ENCODE measurements at places on chromosomes 4 and X.

DNA sequence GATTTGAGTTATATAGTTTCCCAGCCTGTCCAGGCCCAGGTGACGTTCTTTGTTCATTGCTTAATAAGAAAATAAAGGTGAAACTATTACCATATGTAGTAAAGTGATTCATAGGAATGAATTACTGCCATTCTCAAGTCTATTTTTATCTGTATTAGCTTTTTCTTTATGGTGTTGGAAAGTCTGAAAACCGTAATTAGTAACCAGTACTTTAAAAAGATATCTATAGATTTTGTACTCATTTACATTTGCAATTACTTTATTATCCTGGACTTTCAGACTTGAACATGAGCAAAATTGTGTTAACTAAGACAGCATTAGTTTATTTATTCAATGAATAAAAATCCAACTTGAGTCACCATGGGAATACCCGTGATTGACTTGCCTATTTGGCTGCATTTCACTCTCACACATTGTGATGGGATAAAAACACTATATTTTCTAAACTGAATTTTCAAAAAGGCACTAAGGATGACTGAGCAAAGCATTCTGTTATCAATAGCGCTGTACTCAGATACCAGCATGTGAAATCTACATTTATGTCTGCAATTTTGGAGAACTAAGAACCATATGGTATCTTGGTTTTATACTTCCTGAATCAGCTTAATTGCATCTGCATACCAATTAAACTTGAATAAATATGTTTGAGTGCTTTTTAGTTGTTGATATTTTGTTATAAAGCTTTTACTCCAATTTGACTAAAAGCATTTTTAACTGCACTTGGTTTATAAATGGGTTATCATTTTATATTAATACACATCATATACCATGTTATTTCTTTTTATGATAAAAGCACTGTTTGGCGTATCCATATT lies 154.6 kb downstream of the CCSER1 start:
- no peak for DNase-seq

DNA sequence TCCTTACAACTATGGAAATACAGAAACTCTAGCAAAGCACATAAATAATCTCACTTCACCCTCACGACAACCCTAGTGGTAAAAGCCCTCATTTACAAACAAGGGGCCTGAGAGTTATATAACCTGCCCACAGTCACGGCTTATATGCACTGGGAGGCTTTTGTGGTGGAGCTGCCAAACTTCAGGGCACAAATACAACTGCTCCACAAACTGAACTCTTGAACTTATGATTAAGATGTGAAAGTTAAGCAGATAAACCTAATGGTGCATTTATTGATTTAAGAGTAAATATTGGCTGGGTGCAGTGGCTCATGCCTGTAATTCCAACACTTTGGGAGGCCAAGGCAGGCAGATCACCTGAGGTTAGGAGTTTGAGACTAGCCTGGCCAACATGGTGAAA lies 19.0 kb downstream of the SLC2A9 start:
- DNase-seq = no peak

DNA sequence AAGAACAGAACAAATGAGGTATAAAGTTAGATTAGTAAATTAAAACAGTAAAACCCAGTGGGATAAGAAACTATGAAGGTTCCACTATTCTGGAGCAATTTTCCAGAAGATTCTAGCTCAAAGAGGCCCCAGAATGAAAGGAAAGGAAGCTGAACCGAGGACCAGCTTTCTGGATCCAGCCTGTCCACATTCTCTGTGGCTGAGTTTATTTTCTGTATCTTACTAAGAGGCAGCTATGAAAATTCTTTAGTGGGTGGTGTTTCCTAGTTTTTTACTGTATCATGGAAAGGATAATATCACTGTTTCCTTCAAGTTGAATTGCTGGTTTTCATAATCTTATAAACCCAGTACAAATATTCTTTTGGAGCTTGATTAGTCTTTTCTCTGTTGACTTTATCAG lies 11.8 kb downstream of the DAPP1 start:
- DNase-seq = no peak

- peak; percentile 74 for DNase-seq
Observed at GRCh38 chr4:155629183-155629825, 37.3 kb upstream of the GUCY1A1 start.

DNA sequence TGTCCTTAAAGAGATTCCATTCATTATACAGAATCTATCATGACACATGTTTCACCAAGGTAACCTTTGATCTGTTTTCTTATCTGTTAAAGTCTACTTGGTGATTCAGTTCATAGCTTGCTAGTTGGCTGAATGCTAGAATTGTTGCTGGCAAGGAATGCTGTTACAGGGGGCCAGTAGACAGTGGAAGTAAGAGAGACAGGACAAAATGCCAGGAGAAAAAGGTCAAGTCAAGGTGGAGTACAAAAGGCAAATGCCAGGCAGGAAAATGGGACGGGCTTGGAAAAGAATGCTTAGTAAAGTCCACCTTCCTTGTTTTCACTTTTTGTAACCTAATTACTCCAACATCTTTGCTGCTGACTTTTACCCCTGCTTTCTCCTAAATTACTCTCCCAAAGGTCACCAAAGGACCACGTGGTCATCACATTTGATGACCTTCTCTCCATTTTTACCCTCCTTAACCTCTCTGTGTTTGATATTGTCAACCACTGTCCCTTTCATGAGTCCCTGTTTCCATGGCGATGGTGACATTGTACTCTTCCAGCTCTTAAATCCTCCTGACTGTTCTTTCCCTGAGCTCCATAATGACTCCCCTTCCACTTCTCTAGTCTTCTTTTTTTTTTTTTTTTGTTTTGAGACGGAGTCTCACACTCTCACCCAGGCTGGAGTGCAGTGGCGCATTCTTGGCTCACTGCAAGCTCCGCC lies 24.5 kb upstream of the TAPT1 start:
- DNase-seq = peak; percentile 88

GRCh38 chr4:72911316-72911715 lies 158.2 kb downstream of the COX18 start:
- no peak for DNase-seq

- peak; percentile 63 for DNase-seq
Observed at GRCh38 chrX:2552621-2553201, 51.9 kb upstream of the DHRSX start.

DNA sequence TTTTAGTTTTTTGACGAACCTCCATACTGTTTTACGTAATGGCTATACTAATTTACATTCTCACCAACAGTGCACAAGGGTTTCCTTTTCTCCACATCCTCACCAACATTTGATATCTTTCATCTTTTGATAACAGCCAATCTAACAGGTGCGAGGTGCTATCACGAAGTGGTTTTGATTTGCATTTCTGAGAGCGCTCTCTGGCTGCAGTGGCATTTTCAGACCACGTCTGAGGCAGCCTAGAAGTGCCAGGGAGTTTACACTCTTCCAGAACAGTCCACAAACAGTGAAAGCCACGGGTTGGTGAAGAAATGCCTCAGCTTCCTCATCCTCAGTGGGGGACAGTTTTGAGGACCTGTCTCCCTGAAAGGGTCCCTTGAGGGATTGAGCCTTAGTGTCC lies 471.0 kb downstream of the BCOR start:
- DNase-seq = no peak

- DNase-seq = no peak
Observed at GRCh38 chrX:71919886-71920285, 9.2 kb downstream of the NHSL2 start.

GRCh38 chr4:116027311-116027710 lies 913.9 kb upstream of the NDST4 start:
- no peak for DNase-seq

DNA sequence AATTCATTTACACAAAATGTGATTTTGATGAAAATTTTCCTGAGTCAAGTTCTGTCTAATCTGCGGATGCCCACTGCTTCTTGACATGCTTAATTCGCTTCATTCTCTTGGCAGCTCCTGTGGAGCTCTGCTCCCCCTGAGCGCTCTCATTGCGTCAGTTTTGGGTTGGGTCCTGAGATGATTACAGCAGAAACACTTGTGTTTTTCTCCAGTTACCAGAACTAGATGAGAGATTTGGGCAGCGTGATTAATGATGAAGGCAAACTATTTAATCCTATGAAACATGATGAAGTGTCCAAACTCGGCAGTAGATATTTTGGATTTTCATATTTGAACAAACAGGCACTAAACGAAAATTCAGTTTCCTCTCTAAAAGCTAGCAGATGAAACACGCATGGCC lies 4.2 kb upstream of the CXCL1 start:
- no peak for DNase-seq

DNA sequence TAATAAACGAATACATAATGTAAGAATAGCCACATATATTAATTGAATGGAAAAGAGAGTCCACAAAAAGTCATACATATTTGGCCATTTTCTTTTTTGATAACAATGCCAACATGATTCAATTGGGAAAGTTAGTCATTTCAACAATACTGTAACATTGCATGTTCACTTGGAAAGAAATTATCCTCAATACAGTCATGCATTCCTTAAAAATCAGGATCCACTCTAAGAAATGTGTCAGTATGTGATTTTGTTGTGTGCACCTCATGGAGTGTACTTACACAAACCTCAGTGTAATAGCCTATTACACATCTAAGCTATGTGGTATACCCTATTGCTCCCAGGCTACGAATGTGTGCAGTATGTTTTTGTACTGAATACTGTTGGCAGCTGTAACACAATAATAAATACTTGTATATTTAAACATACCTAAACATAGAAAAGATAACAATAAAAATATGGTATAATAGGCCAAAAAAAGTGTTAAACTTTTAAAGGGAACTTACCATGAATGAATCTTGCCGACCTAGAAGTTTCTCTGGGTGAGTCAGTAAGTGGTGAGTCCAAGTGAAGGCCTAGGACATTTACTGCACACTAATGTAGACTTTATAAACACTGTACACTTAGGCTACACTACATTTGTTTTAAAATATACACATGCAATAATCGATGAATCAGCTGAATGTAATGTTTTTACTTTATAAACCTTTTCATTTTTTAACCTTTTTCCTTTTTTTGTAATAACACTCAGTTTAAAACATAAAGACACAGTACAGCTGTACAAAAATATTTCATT lies 806.8 kb downstream of the PCDH18 start:
- no peak for DNase-seq

- no peak for DNase-seq
Observed at GRCh38 chr4:152947311-152947710, 11.2 kb downstream of the FHDC1 start.

DNA sequence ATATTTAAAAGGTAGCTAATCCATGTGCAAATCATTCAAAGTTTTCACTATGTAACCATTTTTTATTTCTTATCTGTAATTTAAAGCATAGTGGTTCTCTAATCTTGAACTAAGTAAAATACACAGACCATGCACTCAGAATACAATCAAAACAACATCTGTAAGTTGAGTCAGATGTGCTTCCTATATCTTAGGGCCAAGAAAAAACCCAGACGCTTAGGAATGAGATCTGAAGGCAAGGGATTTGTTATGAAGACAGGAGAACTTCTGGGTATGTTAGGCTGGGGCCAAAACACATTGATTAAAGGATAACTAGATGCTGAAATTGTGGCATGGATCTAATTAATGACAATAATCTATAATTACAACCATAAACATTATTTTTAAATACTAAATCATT lies 120.3 kb downstream of the PDE5A start:
- no peak for DNase-seq

DNA sequence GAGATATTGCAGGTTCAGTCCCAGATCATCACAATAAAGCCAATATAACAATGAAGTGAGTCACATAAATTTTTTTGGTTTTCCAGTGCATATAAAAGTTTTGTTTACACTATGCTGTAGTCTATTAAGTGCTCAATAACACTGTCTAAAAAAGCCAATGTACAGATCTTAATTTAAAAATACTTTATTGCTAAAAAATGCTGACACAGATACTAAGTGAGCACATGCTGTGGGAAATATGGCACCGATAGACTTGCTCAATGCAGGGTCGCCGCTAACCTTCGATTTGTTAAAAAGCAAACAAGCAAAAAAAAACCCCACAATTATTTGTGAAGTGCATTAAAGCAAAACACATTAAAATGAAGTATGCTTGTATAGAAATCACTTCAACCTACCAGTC lies 10.3 kb downstream of the PLA2G12A start:
- DNase-seq = no peak

DNA sequence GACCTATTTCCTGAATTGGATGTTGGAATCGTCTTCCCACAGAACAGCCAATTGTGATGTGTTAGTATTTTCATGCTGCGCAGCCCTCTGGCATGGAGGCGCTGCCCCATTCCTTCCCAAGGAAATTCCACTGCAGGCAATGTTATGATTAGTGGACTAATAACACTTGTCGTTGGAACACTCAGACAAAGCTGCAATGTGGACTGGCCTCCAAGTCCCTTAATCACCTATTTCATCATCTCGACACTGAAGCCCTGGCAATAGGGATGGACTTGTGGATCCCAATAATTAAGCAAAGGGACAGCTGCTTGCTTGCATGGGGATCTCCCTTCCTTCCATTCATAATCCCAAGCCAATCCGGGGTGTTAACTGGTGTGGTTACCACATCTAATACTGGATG lies 78.8 kb upstream of the PLAC1 start:
- no peak for DNase-seq

GRCh38 chrX:107673933-107674479 lies 45.7 kb downstream of the PRPS1 start:
- DNase-seq = peak; percentile 34

GRCh38 chr4:16072168-16072567 lies 11.7 kb downstream of the PROM1 start:
- no peak for DNase-seq

- no peak for DNase-seq
Observed at GRCh38 chrX:25084446-25084845, 68.7 kb upstream of the ARX start.

DNA sequence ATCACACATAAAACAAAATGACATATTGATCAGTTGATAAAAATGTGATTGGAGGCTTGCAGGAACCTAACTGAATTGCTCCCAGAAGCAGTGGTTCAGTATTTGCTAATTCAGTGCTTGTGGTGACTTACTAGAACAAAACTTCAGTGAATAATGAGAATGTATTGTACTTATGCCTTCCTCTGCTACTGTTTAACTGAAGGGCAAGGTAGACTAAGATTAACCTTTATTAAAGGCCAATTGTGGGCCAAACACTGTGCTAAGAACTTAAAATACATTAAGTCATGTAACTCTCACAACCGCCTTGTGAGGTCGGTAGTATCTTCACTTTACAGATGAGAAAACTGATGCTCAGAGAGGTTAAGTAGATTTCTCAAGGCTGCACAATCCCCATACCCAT lies 14.9 kb downstream of the IGFBP7 start:
- peak; percentile 60 for DNase-seq

- no peak for DNase-seq
Observed at GRCh38 chrX:108464604-108465003, 25.0 kb downstream of the COL4A5 start.
